ENCODE measurements at places on chromosomes 2 and 18.

DNA sequence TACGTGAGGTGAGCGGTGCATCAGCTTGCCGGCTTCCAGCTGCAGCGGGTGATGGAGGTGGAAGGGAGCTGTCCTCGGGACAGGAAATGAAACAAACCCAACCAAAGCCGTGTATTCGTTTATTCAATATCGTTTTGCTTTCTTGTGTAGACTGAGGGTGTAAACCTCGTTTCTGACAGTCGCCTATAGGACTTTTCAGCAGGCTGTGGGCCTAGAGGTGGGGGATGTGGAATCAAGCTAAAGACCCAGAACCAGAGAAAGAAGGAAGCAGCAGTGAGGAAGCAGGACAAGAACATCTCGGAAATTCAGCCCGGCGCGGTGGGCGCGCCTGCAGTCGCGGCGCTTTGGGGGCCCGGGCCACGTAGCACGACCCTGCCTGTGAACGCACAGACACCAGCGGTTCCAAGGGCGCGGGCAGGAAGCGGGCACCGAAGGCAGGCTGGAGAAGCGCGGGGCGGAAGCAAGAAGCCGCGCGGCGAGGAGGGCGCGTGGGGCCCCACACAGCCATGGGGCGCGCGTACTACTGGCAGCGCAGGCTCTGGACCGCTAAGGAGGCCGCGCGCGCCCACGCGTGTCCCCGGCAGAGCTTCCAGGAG is 755 bp upstream of the ATP9B start:
- peak; percentile 35 for DNase-seq

DNA sequence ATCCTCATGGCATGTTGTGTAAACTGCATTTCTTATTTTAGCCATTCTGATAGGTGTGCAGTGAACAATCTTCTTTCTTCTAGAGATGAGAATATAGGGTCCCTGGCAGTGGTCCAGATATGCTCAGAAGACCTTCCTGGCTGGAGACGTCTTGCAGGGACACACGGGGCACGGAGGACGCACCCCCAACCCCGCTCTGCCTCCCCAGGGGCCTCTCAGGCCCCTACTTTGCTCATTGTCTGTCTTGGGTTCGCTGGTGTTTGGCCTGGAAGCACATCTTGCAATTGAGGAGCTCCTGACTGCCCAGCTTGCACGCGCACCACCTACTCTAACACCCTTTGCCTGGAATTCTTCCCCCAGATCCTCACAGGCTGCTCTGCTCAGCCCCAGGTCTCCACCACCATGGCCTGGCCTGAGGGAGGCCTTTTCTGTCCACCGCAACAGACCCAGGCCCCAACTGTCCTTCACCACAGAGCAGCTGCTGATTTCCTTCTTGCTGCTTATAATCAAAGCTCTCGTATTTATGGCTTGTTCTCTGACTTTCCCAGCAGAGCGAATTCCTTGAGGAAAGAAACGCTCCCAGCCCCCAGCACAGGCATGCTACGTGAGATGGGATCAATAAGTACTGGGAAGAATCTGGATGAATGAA is 295.9 kb upstream of the HDAC4 start:
- DNase-seq, result no peak

- peak; percentile 45 for DNase-seq
These were observed 453 bp downstream of the CABLES1 start for GRCh38 chr18:23135550-23136325.

- no peak for DNase-seq
These were observed 24.8 kb upstream of the ZFP36L2 start for GRCh38 chr2:43251171-43251731.

DNA sequence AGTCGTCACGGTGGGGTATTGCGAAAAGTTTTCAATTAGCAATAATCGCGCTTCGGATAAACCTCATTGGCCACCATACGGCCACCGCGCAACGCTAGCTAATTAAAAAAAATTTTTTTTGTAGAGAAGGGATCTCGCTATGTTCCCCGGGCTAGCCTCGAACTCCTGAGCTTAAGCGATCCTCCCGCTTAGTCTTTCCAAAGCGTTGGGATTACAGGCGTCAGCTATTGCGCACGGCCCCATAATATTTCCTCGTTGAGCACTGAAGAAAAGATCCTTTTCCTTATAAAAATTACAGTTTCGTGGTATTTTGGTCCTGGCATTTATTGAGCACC is 759 bp upstream of the ACTR1B start:
- peak; percentile 64 for DNase-seq

GRCh38 chr2:211162911-211163310 is 606.5 kb downstream of the CPS1 start:
- no peak for DNase-seq

GRCh38 chr18:11565716-11566115 is 43.7 kb upstream of the SLC35G4 start:
- no peak for DNase-seq

GRCh38 chr2:15889442-15890123 is 50.8 kb upstream of the MYCN start:
- DNase-seq, result no peak

DNA sequence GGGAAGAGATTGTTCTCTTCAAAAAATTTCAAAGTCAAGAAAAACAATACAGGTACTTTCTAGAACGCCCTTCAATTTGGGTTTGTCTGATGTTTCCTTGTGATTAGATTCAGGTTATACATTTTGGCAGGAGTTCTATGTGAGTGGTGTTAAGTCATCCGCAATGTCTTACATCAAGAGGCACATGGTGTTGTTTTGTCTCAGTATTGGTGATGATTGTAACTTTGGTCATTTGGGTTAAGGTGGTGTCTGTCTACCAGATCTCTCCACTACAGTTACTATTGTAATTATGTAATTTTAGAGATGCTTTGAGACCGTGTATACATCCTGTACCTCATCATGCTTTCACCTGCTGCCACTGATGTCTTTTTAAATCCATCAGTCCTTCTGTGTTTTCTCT is 60.3 kb downstream of the TET3 start:
- DNase-seq, result no peak

- DNase-seq, result no peak
These were observed 981 bp downstream of the MRPL53 start for GRCh38 chr2:74471332-74472065.

GRCh38 chr2:238911376-238912227 is 63.7 kb downstream of the TWIST2 start:
- no peak for DNase-seq

DNA sequence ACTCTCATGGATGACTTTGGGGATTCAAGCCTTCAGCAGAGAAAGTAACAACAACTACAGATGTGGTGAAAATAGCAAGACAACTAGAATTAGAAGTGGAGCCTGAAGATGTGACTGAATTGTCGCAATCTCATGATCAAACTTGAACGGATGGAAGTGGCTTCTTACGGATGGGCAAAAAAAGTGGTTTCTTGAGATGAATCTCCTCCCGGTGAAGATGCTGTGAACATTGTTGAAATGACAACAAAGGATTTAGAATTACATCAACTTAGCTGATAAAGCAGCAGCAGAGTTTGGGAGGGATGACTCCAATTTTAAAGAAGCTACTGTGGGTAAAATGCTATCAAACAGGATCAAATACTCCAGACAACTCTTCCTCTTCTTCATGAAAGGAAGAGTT is 43.1 kb downstream of the AAK1 start:
- DNase-seq, result no peak

DNA sequence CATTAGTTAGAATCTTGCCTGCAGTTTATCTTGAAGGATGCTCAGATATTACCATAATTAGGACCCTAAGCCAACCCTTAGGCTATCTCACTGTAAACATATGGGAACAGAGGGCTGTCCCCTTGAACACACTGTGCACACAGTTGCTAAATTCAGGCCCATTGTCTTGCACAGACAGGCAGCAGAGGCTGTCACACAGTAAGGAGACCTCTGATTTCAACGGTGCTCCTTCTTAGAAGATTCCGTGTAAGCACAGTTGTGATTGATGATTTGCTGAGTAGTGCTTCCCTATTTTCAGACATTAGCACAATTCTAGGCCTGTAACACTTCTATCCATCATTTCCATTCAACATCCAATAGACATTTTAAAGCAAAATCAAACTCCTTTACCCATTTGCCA is 108.0 kb downstream of the RNF152 start:
- DNase-seq, result no peak

- DNase-seq, result no peak
These were observed 14.8 kb upstream of the SLC38A11 start for GRCh38 chr2:164969909-164970690.

DNA sequence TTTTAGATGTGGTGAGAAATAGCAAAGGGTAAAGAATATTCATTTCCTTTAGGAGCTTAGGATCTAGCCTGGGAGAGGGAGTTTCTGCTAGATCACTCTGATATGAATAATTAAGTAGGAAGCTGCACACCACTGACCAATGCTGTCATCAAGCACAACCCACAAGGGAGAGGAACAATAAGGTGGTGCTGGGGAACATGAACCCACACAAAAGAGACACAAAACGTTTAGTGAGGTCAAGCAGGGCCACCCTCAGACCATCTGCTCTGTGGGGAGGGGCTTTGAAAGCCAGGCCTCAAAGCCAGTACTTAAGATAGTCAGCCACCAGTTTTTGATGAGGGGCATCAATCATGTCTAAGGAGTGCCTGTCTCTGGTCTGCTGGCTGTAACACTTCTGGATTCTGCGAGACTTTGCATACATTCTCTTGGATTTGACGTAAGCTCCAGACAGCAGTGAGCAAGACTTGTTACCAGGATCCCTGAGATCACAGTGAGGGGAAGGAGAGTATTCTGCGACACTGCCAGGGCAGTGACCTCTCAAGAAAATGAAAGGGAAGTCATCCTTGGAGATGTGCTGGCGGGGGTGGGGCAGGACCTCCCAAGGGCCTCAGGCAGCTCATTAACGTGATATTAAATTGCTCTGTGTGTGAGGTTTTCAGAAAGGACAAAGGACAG is 127.0 kb downstream of the CCBE1 start:
- DNase-seq, result no peak

DNA sequence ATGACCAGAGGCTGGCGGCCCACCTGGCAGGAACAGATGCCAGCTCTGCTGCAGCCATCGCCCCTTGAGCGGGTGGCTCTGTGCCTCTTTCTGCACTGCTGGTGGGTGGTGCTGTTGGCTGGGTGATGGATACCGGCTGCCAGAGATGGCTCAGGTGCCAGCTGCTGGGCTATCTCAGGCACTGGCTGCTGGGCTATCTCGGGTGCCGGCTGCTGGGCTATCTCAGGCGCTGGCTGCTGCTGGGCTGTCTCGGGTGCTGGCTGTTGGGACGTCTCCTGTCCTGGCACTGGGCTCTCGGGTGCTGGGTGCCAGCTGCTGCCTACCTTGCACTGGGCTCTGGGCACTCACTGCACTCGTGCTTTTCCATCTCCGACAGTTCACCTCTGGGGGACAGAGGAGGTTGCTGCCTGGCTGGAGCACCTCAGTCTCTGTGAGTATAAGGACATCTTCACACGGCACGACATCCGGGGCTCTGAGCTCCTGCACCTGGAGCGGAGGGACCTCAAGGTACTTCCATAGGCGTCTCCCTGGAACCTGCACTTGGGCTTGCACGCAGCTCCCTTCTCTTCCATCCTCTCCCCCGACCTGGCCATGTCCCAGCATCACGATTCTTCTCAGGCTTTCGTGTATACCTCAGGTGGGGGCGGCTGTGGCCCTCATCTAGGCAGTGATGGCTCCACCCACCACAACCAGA is 98.4 kb downstream of the USP40 start:
- no peak for DNase-seq

GRCh38 chr2:191638802-191639172 is 39.1 kb upstream of the NABP1 start:
- DNase-seq, result no peak

- no peak for DNase-seq
These were observed 900.5 kb upstream of the CRIM1 start for GRCh38 chr2:35454966-35455638.

- DNase-seq, result no peak
These were observed 114.0 kb downstream of the NOL10 start for GRCh38 chr2:10575609-10576280.

DNA sequence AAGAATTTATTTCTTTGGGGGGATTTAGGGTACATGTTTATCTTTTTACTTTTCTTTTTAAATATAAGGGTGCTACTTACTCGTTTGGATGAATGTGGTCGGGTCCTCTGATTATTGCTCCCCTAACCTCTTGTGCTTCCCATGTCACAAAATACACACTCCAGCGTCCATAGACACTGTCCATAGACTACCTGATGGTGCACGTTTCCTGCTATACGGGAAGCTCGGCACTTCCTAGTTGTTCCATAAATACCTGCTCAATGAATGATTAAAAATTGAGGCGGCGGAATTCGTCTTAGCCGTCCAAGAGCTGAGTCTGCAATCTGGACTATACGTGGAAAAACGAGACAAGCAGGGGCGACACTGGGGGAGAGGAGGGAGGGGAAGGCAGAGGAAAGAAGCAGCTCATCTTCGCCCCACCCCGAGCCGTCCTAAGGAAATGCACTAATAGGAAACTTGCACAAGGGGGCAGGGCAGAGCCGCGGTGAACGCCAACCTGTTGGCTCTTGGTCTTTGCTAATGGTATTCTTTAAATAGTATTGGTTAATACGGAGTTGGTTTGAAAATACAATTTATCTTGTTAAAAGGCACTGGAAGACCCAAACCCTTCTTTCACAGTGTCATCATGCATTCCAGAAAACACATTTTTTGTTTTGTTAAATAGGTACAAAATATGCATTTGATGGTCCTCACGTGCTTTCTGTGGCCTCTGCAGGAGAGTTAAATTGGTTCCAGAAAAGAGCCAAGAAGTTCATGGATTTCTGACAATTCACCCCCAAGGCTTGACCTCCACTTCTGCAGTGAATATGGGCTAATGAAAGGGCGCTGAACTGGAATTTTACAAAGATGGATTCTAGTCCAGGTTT is 73.0 kb upstream of the KCTD1 start:
- DNase-seq, result peak; percentile 81

- peak; percentile 78 for DNase-seq
These were observed 18.5 kb upstream of the CCDC93 start for GRCh38 chr2:118032169-118033013.

DNA sequence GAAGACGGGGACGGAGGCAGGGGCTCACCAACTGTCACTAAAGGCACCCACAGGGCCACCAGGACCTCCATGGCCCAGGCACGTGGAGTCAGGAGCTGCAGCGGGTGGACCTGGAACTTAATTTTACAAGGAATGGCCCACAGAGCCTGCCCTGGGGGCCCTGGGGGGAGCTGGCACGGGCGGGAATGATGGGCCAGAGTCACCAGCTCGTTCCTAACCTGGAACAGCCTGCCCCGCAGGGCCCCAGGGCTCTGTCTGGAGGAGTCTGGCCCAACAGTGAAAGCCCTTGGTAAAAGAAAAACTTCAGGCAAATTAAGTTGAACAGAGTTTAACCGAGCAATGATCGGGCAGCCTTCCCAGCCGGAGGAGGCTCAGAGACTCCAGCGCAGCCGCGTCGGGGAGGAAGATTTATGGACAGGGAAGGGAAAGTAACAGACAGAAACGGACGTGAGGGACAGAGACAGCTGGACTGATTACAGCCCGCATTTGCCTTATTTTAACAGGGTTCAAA is 118.4 kb upstream of the TMEM18 start:
- no peak for DNase-seq

- peak; percentile 82 for DNase-seq
These were observed 19.5 kb downstream of the WIPF1 start for GRCh38 chr2:174577967-174578589.

GRCh38 chr2:105297216-105297615 is 32.3 kb downstream of the TGFBRAP1 start:
- peak; percentile 24 for DNase-seq

- no peak for DNase-seq
These were observed 75.9 kb upstream of the PID1 start for GRCh38 chr2:229346816-229347540.

- DNase-seq, result no peak
These were observed 423.4 kb downstream of the PID1 start for GRCh38 chr2:228847684-228848083.

GRCh38 chr2:74250189-74250631 is 51.8 kb downstream of the MTHFD2 start:
- DNase-seq, result peak; percentile 72

Data from hematopoietic multipotent progenitor cell treated with erythropoietin and hydrocortisone succinate and interleukin-3 and kit ligand, for 6 days (in vitro differentiated cells).